ENCODE measurements at places on chromosomes 12 and 14.

GRCh38 chr12:114901316-114901715, 217.3 kb upstream of the TBX3 start:
- no peak for DNase-seq

DNA sequence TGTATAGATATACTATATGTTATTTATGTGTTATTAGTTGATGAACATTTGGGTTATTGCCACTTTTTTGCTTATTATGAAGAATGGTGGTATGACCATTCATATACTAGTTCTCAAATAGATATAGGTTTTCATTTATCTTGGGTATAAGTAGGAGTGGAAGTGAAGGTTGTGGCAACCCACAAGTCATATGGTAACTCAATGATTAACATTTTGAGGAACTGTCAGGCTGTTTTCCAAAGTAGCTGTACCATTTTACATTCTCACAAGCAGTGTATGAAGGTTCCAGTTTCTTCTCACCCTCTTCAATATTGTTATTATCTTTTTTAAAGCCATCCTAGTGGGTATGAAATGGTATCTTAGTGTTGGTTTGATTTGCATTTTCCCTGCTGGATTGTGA, 19.0 kb upstream of the MSRB3 start:
- DNase-seq: no peak

- no peak for DNase-seq
Observed at GRCh38 chr12:55607821-55608594, 28.7 kb upstream of the OR10P1 start.

DNA sequence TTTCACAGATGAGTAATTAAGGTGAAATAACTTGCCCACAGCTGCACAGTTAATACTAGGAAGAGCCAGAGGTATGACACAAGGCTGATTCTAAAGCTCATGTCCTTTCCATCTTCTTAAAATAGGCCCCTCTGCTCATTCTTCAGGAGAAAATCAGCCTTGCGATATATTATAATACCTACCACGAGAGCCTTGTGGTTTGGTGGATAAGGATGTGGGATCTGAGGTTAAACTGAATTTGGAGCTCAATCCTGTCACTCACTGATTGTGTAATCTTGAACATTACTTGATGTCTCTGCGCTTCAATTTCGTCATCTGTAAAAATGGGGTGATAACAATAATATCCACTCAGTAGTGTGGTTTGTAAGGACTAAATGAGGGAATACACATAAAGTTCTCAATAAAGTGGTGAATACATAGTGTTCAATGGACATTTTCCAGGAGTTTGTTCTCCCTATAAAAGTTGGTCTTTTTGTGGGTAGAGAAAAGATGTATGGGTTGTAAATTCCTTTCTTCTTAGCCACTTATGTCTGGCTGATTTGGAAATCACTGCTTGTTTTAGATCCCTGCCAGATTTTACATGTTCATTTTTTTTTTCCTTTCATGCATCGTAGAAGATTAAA, 25.1 kb upstream of the ATP2B1 start:
- DNase-seq: peak; percentile 95

- DNase-seq: no peak
Observed at GRCh38 chr14:20755037-20755436, 9.3 kb downstream of the EDDM3A start.

DNA sequence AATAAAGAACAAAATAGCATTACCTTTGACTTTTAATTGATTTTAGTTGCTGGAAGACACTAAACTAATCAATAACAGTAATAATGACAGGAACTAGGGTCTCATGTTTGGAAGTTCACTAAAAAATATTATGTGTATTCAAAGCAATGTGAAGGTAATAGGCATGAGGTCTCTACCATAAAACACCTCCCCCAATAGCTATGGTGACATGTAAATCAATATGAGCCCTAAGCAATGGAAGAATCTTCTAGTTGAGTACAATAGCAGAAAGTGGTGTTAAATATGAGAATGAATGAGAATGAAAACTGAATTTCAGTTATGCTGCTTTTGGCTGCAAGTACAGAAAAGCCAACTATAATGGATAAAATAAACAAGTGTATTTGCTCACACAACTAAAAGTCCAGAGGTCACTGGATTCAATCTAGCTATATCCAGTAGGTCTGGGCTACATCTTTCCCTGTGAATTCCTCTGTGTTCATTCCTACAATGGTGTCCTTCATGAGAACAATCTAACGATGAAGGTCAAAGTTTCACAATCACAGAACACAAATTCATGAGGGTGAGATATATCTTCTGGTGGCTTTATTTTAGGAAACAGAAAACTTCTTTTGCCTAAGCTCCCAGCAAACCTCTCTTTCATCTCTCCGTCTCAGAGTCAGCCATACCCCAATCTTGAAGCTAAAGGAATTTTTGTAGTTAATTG, 728.0 kb downstream of the FSCB start:
- no peak for DNase-seq

DNA sequence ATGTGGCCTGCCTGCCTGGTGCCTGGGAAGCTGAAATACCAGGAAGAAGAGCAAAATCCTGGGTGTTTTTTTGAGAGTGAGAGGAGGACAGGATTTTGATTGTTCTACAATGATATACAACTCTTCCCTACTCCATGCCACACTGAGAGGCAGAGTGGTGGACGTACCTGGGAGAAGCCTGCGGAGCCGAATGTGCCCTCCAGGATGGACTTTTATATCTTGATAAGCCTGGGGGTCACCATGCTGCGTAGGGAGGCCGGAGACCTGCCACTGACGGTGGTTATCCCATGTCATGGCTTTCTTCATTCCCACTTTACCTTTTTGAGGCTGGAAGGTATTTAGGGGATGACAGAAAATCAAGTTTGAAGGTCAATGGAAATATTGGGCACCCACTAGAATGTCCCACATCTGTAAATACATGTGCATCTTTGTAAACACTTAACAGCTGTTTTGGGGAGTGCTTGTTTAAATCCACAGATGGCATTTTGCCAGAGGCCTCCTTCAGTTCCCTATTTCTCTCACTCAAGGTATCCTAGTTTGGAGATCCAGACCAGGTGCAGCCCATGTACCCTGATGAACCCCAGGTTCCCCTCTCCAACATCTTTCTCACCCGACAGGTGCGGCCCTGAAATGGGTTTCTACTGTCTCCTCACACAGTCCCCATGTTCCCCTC, 1.1 kb upstream of the GLT1D1 start:
- DNase-seq: peak; percentile 48

DNA sequence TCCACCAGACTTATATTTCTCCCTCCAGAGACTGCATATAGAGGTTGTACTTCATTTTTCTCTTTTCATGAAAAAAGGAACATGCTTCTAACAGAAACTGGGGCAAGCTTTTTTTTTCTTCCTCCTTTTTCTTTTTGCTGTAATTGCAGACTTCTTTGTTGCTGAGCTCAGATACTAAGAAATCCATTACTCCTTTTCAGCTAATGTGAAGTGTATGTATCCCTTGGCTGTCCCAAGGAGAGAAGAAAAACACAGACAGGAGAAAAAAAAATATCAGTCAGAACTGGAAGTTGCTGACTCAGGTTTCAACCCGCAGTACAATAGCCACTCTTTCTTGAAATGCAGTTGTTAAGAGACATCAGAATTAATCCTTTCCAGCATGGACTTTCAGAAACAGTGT, 1248.4 kb downstream of the LRFN5 start:
- DNase-seq: peak; percentile 3

- no peak for DNase-seq
Observed at GRCh38 chr14:98994561-98994960, 277.4 kb downstream of the BCL11B start.

DNA sequence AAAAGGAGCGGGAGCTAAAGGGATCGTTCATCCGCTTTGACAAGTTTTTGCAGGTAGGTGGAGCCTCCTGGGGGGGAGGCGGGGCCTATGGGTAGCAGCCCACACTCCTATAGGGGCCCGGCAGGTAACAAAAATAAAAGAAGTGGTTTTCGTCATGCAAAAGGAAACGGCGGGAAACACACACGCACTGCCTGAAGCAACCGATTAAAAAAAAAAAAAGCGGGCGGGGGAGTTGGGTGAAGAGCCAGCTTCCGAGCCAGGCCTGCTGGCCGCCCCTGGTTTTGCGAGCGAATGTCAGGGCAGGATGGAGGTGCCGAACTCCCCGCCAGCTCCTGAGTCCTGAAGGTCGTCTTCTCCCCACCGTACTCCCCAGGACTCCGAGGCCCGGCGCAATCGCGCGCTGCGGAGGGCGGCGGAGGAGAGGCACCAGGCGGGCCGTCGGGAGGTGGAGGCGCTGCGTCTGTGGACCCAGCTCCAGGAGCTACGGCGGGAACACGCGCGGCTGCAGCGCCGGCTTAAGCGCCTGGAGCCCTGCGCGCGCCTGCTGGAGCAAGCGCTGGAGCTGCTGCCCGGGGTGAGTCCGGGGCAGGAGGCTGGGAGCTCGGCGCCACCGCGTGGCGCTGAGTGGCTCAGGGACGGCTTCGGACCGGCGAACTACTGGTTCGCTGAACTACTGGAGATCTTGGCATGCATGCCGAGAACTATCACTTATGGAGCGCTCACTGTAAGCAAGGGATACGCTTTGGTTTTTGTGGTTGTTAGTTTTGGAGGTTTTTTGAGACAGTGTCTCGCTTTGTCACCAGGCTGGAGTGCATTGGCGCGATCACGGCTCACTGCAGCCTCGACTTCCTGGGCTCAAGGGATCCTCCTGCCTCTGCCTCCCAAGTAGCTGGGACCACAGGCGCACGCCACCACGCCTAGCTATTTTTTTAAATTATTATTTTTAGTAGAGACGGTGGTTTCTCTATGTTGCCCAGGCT, 3.6 kb downstream of the CFAP73 start:
- DNase-seq: peak; percentile 87

- no peak for DNase-seq
Observed at GRCh38 chr12:99522456-99522855, 125.1 kb upstream of the GARIN6 start.

- DNase-seq: no peak
Observed at GRCh38 chr12:24615967-24616411, 332.9 kb downstream of the BCAT1 start.

DNA sequence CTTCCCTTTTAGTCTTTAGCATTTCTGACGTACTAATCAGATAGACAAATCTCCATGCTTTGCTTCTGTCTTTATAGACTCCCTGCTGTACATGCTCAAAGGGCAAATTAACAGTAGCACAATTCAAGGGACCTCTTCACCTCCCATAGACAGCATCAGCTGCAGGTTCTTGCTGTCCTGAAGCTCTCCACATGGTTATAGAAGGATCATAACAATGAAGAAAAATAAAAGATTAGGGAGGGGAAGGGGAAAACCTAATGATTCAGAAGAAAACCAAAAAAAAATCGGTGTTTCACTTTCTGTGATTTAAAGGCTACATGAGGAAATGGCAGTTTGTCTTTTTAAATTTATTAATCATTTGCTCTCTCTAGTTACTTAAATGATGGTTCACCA, 155.5 kb downstream of the PTCSC3 start:
- DNase-seq: no peak

GRCh38 chr12:104681012-104681690, 224.4 kb downstream of the CHST11 start:
- no peak for DNase-seq

GRCh38 chr14:61498811-61499210, 177.4 kb downstream of the PRKCH start:
- DNase-seq: no peak

GRCh38 chr14:63045234-63045611, at the start of gene KCNH5:
Gene KCNH5, minus strand, starts transcription at chr14:63045458. Its CDS starts 272 bp downstream, at chr14:63045186.
- peak; percentile 49 for DNase-seq

DNA sequence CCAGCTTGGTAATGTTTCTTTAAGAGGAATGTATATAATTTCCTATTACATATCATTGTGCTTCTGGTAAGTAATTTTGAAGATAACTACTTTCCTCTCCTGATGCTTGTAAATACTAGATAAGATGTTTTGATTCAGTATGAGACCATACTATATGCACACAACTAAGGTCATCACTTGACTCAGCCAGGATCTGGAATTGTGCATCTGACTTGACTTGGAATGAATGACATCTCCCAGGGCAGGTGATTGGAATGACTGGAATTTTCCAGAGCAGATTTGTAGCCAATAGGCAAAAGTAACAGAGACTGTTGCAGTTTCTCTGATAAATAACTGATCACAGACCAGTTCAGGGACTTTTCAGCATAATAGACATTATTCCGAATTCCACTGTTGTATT, 11.1 kb downstream of the BEST3 start:
- no peak for DNase-seq

GRCh38 chr14:37340353-37340752, 142.6 kb downstream of the MIPOL1 start:
- no peak for DNase-seq

DNA sequence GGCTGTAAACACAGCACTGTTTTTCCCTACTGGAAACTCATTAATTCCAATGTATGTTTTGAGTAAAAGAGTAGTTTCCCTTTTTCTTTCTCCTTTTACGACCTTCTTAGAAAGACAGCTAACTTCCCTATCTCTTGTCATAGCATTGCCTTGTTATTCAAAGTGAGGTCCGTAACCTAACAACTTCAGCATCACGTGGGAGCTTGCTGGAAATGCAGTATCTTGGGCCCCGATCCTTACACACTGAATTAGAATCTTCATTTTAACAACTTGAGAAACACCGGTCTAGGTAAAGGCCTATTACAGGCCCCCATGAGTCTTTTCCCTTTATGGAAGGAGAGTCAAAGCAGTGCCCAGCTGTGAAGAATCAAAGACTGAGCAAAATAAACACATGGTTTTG, 230.7 kb upstream of the PRKD1 start:
- no peak for DNase-seq

- DNase-seq: no peak
Observed at GRCh38 chr14:101127224-101127623, 223.7 kb upstream of the RTL1 start.

DNA sequence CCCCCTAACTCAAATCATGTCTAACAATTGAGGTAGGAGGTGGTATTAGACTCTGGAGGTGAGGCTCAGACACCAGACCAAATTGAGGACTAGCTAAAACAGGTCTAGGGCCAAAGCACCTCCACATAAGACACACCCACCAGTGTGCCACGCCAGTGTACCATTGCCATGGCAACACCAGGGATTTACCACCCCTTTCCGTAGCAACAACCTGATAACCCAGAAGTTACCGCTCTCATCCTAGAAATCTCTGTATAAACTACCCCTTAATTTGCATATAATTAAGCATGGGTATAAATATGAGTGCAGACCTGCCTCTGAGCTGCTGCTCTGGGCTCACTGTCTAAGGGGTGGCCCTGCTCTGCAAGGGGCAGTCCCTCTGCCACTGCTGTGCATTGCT, 57.4 kb upstream of the PPP2R5C start:
- DNase-seq: no peak

DNA sequence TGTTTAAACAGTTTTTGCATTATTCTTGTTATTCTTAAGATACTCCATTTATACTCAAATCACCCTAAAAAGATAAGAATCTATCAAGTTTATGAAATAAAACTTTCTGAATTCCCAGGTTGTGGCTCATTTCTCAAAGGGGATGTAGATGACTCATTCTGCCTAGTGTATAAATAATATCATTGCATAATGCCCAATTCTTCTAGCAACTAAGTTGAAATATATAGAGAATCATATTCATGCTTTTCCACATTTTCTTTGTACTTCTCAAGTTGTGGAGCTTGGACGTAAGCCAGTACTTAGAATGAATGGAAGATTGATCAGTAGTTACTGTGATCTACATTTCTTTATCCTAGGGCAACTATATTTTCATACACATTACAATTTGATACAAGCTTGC, 201.1 kb downstream of the PPFIA2 start:
- no peak for DNase-seq

- no peak for DNase-seq
Observed at GRCh38 chr12:12954878-12955625, 3.1 kb upstream of the GPRC5D start.

Data from common myeloid progenitor, CD34-positive (primary cell).